ENCODE measurements at places on chromosomes 16 and 17.

DNA sequence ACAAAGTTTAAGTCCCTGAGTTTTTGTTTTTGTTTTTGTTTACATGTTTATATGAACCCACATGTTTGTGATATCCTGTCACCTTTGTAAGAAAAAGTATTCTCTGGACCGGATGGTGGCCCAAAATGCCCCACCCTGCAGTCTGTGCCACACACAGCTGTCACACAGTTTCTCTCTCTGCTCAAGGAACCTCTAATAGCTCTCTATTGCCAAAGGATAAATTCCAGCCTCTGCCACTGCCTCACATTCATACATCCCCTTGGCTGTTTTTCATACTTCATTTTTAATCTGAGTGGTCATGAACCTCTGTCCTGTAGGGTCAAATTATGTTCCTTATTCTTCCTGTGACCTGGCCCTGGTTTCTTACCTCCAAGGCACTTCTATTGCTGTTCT lies 520.3 kb upstream of the CDH5 start:
- no peak for DNase-seq

GRCh38 chr17:80477647-80478478 lies 1.5 kb upstream of the NPTX1 start:
- DNase-seq, result peak; percentile 63

- no peak for DNase-seq
Measured at GRCh38 chr17:64369007-64369893, 21.4 kb downstream of the PECAM1 start.

GRCh38 chr16:28213396-28213795 lies 1.6 kb upstream of the XPO6 start:
- no peak for DNase-seq

DNA sequence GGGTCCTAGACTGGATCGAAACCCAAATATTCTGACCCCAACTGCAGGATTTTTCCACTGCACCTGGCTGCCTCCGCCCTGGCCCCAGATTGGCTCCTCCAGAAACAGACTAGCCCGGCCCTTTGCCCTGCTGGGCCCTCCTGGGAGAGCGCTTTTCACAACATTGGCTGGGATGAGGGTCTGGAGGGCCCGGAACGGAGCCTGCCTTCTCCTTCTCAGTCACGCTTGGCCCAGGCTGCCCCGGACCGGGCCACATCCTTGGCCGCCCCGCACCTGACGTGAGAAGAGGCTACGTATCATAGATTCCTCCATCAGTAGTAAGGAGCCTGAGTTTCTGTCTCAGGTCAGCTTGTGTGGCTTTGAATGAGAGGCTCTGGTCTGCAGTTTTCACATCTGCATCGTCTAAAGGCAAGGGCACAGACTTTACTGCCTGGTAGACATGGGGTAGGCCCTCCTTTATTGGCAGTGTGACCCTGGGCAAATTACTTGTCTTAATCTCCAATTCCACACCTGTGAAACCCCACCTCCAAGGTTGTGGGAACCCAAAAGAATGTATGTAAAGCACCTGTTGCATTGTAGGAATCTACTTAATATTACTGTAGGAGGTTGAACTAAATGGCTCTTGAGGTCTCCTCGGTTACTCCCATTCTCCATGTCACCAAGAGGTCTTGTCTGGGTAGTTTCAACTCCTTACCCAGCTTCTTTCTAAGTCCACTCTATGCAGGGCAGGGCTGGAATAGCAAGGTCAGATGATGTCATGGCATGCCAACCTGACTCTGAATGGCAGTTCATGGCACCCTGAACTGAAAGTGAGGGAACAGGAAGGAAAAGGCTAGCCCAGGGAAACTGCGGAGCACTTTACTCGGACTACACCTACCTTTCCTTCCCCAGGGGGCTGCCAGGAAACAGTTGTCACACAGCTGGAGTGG lies 661 bp downstream of the LRRC3C start:
- DNase-seq, result peak; percentile 24

GRCh38 chr17:56313201-56313600 lies 159.9 kb downstream of the ANKFN1 start:
- DNase-seq, result no peak

- no peak for DNase-seq
Measured at GRCh38 chr17:50955160-50955559, 89.0 kb upstream of the TOB1 start.

DNA sequence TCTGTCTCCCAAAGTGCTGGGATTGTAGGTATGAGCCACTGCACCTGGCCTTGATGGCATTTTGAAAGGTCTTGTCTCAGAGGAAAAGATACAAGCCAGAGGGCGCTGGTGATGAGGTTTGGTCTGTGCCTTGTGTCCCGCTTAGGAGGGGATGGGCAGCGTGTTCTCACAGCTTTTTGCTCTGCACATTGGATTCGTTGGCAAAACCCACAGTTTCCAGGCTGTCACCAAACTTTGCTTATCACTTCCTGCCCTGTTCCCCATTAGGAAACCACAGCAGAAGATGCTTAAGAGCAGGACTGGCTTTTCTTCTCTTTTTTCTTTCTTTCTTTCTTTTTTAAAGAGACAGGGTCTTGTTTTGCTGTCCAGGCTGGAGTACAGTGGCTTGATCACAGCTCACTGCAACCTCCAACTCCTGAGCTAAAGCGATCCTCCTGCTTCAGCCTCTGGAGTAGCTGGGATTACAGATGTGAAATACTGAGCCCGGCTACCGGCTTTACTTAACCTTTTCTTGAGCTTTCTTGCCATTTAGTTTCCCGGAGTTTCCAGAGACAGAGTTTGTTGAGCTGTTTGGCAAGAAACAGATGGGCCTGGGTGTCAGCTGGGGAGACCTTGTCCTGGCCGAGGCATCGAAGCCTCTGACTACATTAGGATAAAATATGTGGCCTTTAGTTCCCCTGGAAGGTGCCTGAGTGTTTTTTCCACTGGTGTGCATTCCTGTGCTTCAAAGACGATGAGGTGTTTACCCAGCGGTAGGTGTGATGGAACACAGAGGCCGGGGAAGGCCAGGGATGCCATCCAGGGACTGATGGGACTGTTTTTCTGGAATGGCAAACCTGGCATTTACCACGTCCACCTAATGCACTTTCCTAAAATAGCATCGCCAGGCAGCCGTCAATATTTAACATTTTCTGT lies 112.9 kb downstream of the ABCC1 start:
- DNase-seq, result no peak

DNA sequence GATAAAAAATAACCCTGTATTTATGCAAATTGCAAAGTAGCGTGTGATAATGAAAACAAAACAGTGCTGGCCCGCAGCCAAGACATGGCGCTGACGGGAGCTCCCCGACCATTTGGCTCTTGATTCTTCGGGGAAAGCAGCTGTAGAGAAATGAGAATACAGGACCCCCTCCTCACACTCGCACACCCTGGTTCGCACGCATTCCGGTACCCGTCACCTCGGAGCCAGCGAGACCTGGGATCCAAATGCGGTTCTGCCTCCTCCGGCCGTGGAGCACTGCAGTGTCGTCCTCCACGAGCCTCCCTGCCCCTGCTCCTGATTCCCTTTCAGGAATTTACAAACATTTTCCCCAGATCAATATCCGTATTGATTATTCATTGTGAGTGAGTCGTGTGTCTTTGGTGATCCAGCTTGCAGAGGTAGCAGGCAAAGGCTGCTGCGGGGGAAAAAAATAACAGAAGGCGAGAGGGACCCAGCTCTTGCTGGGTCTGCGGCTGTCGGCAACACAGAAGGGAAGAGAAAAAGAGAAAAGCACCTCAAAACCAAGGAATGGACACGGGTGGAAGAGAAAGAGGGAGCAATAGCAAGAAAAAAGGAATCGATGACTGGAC lies 184.1 kb upstream of the ZFHX3 start:
- DNase-seq, result no peak

GRCh38 chr17:3873862-3874261 lies 19.0 kb downstream of the CAMKK1 start:
- DNase-seq, result no peak

GRCh38 chr16:57113042-57113453 lies 20.7 kb downstream of the CPNE2 start:
- DNase-seq, result no peak

- no peak for DNase-seq
Measured at GRCh38 chr16:68574479-68574878, 35.4 kb downstream of the ZFP90 start.

DNA sequence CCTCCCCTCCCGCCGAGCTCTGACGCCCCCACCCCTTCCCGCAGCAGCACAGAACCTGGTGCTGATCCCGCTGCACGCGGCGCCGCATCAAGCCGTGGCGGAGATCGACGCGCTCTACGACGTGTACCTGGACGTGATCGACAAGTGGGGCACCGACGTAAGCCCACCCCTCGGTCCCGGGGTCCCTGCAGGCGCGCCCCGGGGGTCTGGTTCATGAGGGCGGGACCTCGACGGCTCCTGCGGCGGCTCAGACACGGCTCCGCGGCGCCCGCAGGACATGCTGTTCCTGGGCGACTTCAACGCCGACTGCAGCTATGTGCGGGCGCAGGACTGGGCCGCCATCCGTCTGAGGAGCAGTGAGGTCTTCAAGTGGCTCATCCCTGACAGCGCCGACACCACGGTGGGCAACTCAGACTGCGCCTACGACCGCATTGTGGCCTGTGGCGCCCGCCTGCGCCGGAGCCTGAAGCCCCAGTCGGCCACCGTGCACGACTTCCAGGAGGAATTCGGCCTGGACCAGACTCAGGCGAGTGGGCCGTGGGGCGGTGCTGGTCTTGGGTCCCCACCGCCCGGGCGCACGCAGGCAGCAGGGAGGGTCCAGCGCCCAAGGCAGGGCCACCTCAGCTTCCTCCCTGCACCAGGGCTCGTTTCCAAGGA lies 1.4 kb downstream of the DNASE1L2 start:
- no peak for DNase-seq

GRCh38 chr17:82334204-82334621 lies 647 bp upstream of the SECTM1 start:
- no peak for DNase-seq

DNA sequence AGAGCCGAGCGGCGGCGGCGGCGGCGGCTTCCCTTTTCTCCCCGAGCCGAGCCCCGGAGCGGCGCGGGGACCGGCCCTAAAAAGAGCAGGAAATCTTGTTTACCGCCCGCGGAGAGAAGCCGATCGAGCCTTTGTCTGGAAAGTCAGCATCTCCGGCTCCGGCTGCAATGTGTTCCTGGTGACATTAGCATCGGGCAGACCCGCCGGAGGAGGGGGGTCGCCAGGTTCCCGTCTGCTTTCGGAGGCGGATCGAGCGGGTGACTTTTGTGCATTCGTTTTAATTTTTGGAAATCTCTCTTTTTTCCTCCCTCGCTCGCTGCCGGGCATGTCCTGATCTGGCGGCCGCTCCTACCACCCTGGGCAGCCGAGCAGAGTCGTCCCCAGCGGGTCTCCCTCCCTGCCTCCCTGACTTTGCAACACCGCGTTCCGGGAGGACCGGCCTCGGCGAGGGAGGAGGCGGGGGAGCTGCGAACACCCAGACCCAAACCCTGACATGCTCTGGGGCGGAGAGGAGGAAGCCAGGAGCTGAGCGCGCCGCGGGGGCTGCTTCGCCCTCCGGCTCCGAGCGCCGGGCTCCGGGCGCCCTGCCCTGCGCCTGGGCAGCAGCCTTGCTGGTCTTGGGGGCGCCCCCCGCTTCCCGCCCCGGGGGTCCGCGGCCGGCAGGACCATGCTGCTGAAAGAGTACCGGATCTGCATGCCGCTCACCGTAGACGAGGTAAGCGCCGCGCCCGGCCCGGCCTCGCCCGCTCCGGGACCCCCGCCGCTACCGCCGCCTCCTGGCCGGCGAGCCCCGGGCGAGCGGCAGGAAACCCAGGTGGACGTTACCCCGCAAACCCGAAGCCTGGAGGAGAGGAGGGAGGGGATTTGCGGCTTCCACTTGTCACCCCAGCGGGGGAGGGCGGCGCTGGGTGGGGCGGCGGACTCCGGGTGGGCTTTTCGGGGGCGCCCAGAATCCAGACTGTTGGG lies 690 bp downstream of the PITPNC1 start:
- peak; percentile 69 for DNase-seq

DNA sequence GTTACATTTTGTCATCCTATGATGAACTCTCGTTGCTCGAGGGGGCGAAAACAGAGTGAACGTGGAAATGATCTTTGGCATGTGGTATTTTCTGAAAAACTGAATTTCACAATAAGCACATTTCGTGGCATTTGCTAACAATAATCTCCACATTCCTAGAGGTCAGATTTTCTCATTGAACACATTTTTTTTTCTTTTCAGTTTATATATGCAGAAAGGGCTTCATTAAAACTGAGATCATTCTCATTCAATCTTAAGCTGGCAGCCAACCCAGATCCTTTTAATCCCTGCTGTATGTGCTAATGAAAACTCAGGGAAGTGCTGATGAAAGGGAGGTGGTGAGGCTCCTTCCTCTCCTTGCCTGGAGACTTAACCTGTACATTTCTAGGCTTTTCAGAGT lies 52.6 kb downstream of the PRKCA start:
- no peak for DNase-seq

DNA sequence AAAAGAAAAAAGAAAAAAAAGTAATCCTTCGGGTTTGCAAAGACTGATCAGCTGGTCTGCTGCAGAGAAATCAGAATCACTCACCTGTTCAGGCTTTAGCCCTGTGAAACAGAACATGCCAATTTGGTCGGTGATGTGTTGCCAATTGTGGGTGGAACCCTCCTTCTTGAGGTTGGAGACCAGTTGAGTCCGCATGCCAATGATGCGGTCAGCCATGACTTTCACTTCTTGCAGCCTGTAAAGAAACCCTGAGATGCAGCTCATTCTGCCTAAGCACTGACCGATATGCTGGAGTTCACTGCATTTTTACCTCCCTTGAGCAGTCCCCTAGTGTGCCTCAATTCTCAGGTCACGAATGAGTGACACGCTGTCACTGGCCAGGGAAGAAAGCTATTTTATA lies 24.8 kb upstream of the SLC38A7 start:
- DNase-seq, result no peak

DNA sequence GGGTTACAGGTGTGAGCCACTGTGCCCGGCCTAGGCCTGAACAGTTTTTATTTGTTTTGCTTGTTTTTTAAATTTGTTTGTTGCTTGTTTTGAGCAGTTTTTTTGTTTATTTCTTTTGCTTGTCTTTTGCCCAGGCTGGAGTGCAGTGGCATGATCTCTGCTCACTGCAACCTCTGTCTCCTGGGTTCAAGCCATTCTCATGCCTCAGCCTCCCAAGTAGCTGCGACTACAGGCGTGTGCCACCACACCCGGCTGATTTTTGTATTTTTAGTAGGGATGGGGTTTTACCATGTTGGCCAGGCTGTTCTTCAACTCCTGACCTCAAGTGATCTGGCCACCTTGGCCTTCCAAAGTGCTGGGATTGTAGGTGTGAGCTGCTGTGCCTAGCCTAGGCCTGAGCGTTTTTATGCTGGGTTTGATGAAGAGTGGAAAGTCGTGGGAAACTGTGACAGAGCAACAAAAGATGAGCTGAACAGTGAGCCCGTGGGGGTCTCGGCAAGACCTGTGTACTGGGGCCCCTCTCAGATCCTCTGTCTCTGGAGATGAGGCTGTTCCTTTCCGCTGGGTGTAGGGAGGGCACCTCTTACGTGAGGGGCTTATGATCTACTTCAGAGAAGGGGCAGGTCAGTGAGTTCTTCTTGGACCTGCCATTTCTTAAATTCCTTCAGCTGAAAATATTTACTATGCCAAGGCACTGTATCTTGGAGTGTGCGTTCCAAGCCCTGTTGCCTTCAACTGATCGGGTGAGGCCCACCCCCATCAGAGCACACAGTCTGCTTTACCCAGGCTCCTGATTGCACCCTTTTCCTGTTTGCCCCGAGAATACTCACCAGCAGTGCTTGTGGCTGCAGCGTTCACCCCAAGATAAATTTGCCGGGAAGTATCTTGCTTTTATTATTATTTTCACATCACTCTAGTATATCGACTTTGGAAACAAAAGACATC lies 322.1 kb downstream of the SEC14L1 start:
- DNase-seq, result no peak

- no peak for DNase-seq
Measured at GRCh38 chr17:43619705-43620104, 42.0 kb downstream of the MEOX1 start.

Measured in activated CD4-positive, alpha-beta T cell treated with anti-CD3 and anti-CD28 coated beads for 48 hours (primary cell).